MCF 10A (cell line): ENCODE measurements at places on chromosomes 12 and 14.

DNA sequence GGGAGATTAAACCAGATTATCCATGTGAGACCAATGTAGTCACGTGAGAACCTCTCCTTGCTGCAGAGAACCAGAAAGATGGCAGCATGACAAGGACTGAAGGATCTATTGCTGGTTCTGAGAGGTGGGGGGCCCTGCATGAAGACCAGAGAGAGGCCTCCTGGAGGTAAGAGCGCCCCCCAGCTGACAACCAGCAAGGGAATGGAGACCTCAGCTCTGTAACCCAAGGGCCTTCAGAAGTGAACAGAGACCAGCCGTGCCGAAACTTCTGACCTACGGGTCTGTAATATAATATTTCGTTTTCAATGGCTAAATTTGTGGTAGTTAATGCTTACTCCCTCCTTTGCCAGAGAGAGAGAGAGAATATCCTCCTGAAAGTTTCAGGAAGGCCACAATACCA lies 524.1 kb upstream of the TBX3 start:
- no peak for DNase-seq

DNA sequence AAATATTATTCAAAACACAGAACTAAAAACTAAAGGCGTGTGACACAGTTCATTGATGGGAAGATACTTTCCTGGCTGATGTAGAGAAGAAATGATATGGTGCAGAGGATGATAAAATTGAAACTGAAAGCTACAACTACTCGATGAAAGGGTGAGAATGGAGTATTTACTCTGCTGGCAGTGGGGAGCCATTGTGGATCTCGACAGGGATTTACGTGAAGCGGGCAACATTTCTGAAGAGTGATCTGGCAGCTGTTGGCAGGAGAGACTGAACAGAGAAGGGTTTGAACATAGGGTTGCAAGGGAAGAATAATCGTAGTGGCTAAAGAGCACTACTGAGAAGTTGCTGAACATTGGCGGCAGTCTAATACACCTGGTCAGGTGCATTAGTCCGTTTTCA lies 464.9 kb downstream of the PDZRN4 start:
- DNase-seq: no peak

DNA sequence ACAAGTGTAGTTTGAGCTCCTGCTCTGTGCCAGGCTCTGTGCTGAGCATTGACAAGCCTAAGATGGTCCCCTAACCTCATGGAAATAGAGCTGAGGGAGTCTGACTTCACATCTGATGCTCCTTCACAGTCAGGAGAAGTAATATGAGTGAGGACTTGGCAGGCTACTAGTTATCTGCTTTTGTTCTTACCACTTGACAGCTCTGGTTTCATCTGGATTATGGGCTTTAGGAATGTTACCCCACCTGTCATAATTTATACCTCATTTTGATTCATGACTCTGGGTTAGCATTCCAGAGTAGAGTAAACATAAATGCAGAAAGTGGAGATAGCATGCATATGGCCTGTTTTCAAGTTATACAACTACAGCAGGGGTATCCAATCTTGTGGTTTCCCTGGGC lies 40.5 kb downstream of the ATP6V1D start:
- peak; percentile 9 for DNase-seq

DNA sequence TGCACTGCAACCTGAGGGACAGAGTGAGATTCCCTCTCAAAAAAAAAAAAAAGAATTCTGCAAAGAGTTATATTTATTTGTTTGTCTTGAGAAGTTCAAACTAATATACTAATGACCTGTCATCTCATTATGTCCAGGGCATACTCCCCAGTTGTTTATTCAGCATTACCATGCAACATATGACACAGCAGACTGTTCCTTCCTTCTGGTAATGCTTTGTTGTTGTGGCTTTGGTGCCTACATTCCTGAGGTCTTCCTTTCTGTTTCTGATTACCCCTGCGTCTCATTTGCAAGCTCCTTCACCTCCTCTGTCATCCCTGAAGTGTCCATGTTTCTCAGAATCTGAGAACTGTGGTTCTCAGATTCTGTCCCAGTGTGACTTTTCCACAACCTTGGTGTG lies 55.3 kb downstream of the DERA start:
- no peak for DNase-seq

- peak; percentile 81 for DNase-seq
Measured at GRCh38 chr12:31238764-31239387, 87.1 kb downstream of the SINHCAF start.

- no peak for DNase-seq
Measured at GRCh38 chr14:69713993-69714679, 52.8 kb upstream of the SRSF5 start.

GRCh38 chr12:6563448-6564050 lies 4.5 kb downstream of the NOP2 start:
- DNase-seq: peak; percentile 61

DNA sequence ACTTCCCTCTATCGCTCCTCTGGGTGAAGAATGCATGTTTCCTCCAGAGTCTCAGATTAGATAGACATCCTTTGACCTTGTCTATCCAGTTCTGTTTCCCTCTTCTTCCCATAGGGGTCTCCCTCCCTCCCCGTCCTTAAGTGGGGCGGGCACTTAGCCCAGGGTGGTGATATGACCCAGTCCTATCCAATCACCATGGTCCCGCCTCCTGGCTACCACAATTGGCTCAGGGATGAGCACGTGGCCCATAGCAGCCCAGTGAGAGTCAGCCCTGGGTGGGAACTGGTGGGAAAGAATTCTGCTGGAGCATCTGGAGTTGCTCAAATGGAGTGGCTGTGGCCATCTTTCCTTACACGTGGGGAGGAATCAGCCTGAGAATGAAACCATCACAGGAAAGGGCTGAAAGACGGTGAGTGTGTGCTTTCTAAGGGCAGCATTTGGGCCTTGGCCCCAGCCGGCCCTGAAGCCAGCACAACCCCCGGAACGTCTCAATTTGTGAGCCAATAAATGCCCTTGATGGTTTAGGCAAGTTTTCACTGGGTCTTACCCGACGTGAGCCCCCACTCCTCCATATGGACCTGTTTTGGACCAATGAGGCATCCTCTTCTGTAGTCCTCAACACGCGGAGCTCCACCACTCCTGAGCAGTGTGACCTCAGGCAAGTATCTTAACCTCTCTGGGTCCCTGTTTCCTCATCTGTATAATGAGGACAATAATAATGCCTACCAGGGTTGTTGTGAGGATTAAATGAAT lies 14.4 kb upstream of the MLXIP start:
- peak; percentile 86 for DNase-seq

- no peak for DNase-seq
Measured at GRCh38 chr12:3336606-3337311, 154.2 kb upstream of the PRMT8 start.

DNA sequence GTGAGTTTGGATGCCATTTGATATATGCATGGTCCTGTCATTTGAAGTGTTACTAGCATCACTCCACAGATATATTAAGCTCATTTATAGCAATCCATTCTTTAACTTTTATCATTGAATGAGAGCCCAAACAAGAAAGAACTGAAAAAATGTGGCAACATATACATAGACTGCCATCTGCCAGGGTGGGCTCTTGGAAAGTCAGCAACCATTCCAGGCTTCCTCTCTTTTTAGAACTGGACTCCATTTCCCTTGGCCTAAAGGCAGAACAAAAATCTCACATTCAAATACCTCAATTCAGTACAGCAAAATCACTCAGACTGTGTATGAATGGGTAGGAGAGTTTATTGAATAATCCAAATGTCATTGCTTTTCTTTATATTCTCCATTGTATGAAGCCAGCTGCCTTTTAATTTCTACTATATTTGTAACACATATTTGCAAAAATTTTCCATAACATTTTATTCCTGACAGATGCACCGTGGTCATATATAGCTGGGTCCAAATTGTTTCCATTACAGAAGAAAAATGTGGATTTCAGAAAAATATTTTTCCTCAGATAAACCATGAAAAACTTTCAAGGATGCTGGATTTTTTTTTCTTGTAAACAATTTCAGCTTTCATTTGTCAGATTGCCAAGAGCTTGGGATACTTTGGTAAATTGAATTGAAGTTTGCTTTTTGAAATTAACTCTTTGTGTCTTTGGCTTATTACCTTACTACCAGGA lies 1252.3 kb upstream of the SEL1L start:
- DNase-seq: no peak

GRCh38 chr14:52987042-52987441 lies 36.2 kb upstream of the FERMT2 start:
- DNase-seq: no peak

DNA sequence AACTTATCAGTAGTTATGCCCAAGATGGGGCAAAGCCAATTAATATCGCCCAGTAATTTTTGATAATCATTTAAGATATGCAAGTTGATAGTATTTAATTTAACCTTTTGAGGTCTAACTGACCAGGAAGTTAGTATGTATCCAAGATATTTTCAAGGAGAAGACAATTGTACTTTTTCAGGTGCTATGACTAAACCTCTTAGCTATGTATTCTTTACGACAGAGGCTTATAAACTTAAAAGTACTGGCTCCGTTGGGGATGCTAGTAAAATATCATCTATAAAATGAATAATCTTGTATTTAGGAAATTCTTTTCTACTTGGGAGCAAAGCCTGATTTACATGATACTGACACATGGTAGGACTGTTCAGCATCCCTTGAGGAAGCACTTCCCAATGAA lies 40.3 kb downstream of the TMTC3 start:
- no peak for DNase-seq

GRCh38 chr14:32075672-32076277 lies 1.3 kb upstream of the ARHGAP5 start:
- DNase-seq: peak; percentile 40

DNA sequence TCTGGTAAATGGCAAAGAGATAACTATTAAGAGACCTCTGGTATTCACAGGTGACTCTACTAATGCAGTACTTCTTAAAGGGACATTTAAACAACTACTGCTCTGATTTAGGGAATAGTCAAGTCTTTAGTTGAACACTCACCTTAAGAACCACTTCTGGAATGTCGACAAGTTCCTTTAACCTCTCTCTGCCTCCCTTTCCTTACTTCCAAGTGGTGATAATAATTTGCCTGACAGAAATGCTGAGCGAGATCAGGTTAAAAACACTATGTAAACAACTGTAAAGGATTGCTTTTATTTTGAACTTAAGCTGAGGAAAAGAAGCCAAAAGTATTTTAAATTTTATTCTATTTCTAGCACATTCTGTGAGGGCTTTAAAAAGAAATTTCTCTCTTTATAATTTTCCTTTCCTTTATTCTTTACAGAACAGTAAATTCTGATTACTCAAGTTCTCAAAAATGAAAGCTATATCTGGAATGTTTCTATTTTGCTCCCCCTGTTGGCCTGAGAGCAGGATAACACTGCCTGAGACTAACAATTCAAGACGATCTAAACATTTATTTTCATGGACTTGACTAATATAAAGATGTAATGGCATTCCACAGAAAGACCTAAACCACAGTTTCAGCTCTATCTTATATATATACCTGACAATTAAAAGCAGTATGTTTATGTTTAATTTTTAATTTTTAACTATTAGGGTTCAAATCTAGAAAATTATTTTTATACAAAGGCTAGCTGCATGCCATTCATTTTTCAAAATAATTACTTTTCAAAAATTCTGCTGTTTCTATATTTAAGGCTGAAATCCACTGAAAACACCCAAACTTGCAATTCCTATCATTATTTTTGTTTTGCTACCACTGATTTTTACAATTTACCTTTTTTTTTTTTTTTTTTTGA lies 29.2 kb downstream of the ZCCHC8 start:
- DNase-seq: peak; percentile 81

DNA sequence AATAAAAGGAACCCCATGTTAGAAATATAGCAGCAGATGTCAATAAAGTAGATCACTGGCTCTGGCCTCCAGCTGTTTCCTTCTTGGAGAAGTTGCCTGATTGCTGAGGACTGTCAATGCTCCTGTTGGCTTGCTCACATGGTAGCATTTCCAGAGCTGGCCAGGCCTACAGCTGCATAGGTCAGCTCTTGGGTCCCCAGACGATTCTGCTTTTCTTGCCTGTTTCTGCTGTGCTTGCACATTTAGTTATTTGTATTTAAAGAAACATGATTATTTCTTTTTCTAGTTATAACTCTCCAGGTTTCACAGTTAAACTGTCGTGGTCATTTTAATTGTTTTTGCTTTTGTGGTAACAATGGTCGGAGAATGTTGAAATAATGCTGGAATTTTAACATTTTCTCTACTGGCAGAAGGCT lies 7.2 kb downstream of the NAV3 start:
- no peak for DNase-seq

- DNase-seq: peak; percentile 64
Measured at GRCh38 chr12:26853303-26854030, 20.5 kb upstream of the ITPR2 start.

GRCh38 chr12:6165395-6165794 lies 34.8 kb upstream of the CD9 start:
- DNase-seq: no peak

- DNase-seq: no peak
Measured at GRCh38 chr12:101592448-101592847, 2.3 kb upstream of the MYBPC1 start.

- DNase-seq: peak; percentile 97
Measured at GRCh38 chr14:54509546-54510501, at the start of gene CGRRF1. TSS of gene CGRRF1 (plus strand) at chr14:54509906. CDS start at chr14:54509960, 54 bp downstream.

GRCh38 chr12:108517288-108518100 lies 2.4 kb downstream of the FICD start:
- DNase-seq: peak; percentile 3

- DNase-seq: no peak
Measured at GRCh38 chr12:95480230-95480629, 6.3 kb downstream of the METAP2 start.

GRCh38 chr12:124097701-124098100 lies 124.7 kb downstream of the ZNF664 start:
- DNase-seq: no peak

DNA sequence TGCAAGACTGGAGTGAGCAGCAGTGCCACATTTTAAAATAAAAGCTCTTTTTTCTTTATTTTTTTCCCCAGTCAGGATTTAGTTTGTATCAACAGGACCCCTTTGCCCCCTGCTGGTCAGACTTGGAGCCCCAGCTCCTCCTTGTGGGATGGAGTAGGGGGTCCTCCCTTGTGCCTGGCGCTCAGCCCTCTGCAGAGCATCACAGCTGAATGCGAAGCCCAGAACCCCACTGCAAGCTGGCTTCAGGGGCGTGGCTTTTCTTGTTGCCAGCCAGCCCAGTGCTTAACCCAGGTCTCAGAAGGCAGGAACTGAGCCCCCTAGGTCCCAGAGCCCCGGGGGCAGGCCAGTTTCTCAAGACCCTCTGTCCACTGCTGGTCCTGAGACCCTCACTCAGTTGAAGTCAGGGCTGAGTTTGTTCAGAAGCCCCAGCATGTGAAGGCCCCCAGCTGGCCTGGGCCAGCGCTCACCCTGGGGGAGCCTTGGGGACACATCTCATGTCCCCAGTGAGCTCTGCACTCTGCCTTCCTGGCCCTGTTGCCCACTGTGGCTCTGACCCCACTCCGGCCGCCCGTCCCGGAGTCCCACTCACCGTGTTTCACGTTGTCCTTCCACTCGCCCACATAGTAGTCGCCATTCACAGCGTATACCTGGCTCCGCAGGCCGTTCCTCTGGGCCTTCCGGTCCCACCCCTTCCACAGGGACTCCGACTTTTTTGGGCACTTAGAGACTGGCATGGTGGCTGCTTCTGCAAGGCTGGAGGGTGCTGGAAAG lies 519 bp downstream of the MORN3 start:
- DNase-seq: peak; percentile 36

- no peak for DNase-seq
Measured at GRCh38 chr14:58098507-58098906, 53.5 kb downstream of the ARMH4 start.

GRCh38 chr12:1473418-1473817 lies 121.0 kb downstream of the FBXL14 start:
- DNase-seq: peak; percentile 35
